CD4-positive, alpha-beta T cell treated with Interleukin-4 for 4 hours (primary cell): ENCODE measurements at places on chromosomes 3 and 15.
A peak's percentile ranks its signal among the peaks of the same experiment; 100 is the strongest.

- no peak for DNase-seq
These were observed 23.3 kb downstream of the TLE3 start for GRCh38 chr15:70074380-70074779.

DNA sequence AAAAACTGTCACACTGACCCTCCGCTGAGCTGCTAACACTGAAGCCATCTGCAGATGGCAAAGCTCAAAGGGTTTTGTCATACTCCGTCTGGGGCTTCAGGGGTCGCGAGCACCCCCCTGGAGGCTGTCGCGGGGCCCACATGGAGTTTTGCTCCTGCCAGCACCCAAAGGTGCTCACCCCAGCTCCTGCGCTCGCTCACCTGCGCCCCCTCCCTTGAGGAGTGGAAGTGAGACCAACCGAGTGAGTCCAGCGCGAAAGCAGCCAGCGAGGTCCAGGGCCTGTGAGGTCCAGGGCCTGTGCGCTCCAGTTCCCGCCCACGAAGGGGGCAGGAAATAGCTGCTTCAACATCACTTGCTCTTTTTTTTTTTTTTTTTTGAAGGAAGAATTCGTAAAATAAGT, 208.5 kb downstream of the ROBO2 start:
- DNase-seq: no peak

DNA sequence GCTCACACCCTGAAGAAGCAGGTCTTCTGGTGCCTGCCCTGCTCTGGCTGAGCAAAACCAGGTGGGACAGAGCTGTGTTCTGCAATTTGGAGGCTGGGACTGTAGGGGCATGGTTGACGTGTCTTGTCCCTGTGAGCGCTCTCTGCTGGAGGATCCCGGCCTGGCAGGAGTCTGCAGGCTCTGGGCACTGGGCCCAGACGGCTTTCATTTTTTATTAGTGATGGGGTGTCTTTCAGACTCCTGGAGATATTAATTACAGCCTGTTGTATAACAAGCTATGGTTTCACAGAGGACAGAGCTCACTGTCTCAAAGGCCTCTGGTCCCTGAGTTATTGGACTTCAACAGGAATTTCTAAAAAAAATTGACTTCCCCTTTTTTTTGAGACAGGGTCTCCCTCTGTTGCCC, 29.5 kb upstream of the ZNF710 start:
- DNase-seq: peak; percentile 17

GRCh38 chr15:40891810-40892446, 2.3 kb upstream of the VPS18 start:
- peak; percentile 44 for DNase-seq

- no peak for DNase-seq
These were observed 75.1 kb downstream of the STAC start for GRCh38 chr3:36455406-36455805.

- no peak for DNase-seq
These were observed 495 bp upstream of the COL7A1 start for GRCh38 chr3:48595526-48596121.
